CD4-positive, alpha-beta T cell treated with Interleukin-10 for 1 hour (primary cell): ENCODE measurements at places on chromosomes 1 and 21.

- no peak for DNase-seq
These were observed 296.0 kb downstream of the HHAT start for GRCh38 chr1:210624722-210625121.

DNA sequence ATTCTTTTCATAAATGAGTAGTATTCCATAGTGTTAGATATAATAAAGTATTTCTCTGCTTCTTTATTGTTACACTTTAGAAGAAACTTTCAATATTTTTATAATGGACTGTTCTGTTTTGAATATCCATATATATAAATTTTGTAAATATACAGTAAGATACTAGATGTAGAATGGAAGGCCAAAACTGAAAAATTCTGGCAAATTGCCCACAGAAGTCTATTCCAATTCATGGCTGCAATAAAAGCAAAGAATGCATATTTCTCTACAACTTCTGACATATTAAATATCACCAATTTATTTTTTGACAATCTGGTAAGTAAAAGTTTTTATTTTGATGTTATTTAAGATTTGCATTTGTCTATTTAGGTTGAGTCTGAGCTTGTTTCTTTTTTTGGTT lies 532.5 kb downstream of the NCAM2 start:
- no peak for DNase-seq

GRCh38 chr1:107473065-107473464 lies 332.2 kb downstream of the NTNG1 start:
- DNase-seq: no peak

- DNase-seq: no peak
These were observed 2.2 kb upstream of the SSBP3 start for GRCh38 chr1:54408147-54409066.

- no peak for DNase-seq
These were observed 180.8 kb downstream of the LTN1 start for GRCh38 chr21:28811860-28812259.

DNA sequence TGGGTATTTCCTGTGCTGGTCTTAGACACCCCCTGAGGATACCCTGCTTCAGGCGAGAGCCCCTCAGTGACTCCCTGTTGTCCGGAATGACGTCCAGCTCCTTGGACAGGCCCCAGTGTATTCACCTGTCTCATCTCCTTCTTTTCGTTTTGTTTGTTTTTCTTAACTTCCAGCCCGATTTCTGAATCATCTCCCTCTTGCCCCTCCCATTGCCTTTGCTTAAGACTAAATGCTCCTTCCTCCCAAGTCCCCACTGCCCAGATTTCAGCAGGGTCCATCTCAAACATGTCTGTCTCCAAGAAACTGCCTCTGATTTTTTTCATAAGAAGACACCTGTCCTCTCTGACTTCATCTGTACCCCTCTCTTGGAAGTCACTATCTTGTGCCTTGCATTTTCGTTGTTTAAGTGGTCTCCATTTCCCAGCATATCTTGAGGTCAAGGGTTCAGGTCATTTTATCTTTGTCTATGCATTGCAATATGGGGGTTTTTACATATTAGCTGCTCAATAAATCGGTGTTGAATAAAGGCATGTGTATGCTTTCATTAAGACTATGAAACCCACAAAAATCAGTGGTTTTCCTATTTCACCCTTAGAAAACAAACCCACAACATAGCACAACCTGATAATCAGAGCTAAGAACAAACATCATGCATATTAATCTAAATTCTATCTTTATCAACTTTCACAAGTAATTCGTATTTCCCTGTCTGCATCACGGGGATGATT lies 58.4 kb upstream of the LGALS8 start:
- no peak for DNase-seq

DNA sequence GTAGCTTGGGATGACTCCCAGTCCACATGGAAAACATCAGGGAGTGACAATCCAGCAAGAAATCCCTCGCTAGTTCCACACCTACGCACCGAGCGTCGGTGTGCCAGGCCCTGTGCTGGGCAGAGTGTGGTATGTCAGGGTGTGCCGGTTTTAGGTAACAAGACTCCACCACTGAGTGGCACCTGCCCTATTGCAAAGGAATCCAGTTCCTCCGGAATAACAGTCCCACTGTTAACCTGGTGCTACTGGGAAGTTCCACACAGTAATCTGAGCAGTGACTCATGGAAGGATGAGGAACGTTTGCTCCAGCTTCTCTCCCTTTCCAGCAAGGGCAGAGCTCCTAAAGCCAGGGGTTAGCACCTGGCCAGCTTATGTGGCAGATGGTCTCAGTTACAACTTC lies 14.3 kb downstream of the RNF207 start:
- DNase-seq: no peak
